ENCODE measurements at places on chromosomes 5 and 9.
A peak's percentile ranks its signal among the peaks of the same experiment; 100 is the strongest.

GRCh38 chr5:83009408-83009807 is 67.8 kb downstream of the TMEM167A start:
- ATAC-seq: no peak

DNA sequence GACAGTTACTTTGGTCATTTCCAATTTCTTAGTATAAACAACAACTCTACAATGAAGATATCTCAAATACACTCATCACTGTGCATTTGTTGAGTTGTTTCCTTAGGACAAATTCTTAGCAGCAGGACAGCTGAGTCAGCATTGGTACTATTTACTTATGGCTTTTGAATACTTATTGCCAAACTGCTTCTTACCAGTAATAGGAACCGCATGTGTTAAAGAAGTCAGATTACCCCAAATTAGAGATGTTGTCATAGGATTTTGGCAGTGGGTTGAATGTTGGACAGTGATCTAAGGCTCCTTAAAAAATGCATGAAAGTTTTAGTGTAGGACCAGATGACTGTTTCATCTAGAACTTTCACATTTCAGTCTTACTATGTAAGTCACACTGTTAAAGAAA is 280.1 kb upstream of the DMRT1 start:
- no peak for ATAC-seq

DNA sequence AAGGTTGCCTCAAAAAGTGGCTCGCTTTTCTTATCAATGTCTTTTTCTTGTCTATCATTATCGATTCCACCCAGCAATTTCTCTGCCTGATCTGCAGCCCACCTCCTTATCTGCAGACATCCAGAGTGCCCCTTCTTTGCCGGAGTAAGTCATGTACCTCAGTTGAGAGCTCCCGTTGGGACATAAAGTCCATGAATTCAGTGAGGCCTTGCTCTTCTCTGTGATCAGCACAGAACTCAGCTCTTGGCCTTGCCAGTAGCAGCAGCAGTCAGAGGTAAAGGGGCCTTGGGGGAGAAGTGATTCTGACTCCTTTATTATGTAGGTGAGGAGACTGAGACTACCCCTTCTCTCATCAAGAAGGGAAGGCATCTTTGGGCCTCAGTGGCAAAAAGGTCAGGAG is 24.9 kb upstream of the DCAF12 start:
- no peak for ATAC-seq

DNA sequence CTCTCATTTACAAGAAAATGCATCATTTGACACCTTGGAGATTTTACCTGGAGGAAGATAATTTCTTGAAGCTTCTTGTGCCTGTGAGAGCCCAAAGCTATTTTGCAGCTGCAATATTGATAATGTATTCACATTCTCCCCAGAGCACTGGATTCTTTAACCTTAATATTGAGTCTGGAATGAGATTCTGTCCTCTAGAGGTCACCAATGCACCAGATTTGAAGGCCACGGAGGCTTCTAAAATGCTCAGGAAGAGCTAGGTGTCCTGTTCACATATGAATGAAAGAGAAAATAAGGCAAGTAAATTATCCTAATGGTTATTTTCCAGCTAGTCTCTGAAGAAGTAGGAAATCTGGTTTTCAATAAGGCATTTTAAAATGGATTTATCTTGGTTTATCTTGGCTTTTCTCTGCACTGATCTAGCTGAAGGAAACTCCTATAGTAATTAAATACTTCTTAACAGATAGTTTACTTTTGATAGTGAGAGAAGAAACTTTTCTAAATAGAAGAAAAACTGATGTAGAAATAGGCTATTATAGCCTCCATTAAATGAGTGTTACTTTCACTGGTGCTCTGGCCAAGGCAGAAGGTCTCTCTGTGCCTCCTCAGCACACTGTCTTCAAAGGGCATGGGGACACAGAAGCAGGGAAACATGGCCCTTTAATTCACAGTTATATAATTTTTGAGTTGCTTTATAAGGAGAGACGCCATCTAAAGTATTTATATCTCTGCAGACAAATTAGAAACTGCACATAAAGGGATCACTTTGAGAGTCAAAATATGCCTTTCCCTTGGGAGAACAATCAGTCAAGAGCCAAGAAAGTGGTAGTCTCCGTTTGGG is 297.0 kb upstream of the ACTBL2 start:
- peak; percentile 54 for ATAC-seq

DNA sequence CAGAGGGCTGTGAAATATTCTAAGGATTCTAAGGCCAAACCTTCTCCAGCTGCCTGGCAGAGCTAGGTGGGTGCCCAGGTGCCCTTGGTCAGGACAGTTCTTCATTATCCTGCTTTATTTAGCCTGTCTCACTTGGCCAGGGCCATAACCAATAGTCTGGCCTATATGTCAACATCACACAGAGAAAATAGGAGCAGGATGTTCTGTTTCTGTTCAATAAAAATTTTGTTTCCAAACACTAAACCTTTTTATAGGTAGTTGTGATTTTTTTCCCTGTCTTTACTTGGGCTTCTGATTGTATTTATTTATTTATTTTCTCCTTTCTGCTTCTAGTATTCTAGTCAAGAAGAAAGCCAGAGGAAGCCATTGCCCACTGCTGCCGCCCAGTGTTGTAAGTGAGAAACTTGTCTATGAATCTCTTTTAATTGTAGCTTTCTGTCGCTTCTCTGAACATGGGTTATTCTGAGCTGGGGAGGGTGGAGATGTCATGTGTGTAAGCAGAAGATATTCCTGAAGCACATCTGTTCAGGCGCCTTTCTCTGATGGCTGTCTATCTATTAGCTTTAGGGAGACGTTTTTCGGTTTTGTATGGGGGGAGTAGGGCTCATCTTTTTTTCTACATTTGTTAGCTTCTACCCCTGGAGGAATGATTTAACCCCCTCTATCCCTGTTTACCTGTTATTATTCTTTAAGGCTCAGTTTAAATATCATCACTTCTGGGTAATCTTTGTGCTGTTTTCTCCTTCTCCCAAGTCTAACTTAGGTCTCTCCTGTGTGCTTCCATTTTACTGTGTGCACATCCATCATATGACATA is 97.1 kb downstream of the UNC13B start:
- ATAC-seq: no peak

- ATAC-seq: no peak
Observed at GRCh38 chr5:175711031-175711430, 53.2 kb downstream of the HRH2 start.

DNA sequence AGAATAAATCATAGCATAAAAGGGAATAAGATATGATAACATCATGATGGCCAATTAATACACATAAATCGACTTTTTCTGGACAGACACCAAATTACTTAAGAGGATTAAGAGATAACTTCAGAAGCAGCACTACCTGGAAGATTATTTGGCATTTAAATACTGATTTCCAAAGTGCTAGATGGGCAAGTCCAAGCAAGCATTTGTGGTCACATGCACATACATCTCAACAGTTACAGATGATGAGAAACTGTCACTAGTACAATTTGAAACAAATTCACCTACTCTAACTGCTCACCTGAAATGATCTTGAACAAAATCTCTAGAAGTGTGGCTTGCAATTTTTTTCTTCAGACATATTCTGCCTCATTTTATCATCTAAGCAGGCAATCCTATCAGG is 26.8 kb upstream of the RASGEF1C start:
- ATAC-seq: no peak

DNA sequence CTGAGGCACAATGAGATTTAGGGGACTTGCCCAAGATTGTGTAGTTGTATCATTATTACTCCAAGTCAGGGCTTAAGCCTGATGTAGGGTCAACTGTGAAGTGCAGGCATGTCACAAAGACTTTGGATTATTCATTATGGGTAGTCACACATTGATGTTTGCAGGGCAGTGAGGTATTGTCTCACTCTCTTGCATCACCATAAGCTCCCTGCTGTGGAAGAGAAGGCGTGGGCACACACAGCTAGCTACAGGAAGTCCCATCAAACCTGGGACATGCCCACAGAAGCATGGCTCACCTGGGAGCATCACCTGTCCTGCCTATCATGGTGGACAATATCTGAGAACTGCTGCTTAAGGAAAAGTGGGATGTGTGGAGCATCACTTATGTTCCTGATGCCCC is 42.1 kb downstream of the TMOD1 start:
- ATAC-seq: no peak

GRCh38 chr5:30100929-30101328 is 1092.6 kb upstream of the CDH6 start:
- ATAC-seq: no peak

DNA sequence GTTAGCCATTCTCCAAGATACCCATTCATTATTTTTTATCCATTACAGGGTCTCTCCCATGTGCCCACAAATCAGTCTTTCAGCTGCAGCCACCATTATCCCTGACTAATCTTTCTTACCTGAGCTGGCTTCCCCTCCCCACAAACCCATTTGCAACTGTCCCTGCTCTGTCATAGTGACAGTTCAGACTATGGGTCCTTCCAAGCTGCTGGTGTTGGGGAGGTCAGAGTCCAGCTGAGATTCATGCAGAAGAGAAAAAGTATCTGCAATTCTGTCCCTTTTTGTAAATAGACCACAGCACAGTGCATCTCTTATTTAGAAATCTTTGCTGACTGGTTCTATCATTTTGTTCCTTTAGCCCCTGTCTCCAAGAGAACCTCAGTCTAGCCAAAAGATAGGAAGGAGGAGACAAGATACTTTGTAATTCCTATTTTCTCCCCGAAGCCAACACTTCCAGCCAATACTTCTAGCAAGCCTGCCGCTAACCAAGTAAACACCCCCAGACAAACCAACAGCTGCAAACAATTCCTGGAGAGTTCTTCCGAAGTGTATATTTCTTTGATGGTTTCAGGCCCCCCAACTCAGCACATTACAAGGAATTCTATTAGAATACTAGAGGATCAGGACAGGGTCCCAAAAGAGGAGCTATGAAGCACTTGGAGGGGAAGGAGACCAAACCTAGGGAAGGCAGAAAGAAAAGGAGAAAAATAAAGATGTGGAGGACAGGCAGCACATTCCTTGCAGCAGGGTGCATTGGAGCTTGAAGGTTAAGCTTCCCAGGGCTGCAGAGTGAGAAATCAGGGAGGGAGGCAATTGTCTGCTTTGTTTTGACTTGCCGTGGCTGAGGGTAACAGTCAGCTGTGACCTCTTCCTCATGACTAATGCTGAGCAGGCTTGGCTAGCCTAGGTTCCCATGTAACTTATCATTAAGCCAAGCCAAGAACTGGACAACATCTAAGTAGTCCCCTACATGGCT is 148.5 kb downstream of the SGCD start:
- ATAC-seq: no peak

GRCh38 chr5:172213126-172213525 is 19.2 kb downstream of the EFCAB9 start:
- no peak for ATAC-seq

- ATAC-seq: peak; percentile 16
Observed at GRCh38 chr5:158434749-158435148, 575.8 kb upstream of the CLINT1 start.

- ATAC-seq: no peak
Observed at GRCh38 chr5:169531631-169532030, 51.9 kb upstream of the SPDL1 start.

- peak; percentile 78 for ATAC-seq
Observed at GRCh38 chr5:178672630-178673029, 45.8 kb upstream of the CLK4 start.

- ATAC-seq: no peak
Observed at GRCh38 chr9:33884856-33885701, 68.1 kb downstream of the UBE2R2 start.

- ATAC-seq: no peak
Observed at GRCh38 chr9:6897207-6897822, 139.5 kb downstream of the KDM4C start.

- no peak for ATAC-seq
Observed at GRCh38 chr9:115845648-115846312, 307.8 kb upstream of the PAPPA start.

GRCh38 chr5:175542232-175542965 is 64.0 kb downstream of the SFXN1 start:
- ATAC-seq: peak; percentile 38

- ATAC-seq: no peak
Observed at GRCh38 chr9:124146031-124146561, 111.7 kb upstream of the NEK6 start.

- no peak for ATAC-seq
Observed at GRCh38 chr9:13410566-13411031, 131.1 kb upstream of the MPDZ start.

DNA sequence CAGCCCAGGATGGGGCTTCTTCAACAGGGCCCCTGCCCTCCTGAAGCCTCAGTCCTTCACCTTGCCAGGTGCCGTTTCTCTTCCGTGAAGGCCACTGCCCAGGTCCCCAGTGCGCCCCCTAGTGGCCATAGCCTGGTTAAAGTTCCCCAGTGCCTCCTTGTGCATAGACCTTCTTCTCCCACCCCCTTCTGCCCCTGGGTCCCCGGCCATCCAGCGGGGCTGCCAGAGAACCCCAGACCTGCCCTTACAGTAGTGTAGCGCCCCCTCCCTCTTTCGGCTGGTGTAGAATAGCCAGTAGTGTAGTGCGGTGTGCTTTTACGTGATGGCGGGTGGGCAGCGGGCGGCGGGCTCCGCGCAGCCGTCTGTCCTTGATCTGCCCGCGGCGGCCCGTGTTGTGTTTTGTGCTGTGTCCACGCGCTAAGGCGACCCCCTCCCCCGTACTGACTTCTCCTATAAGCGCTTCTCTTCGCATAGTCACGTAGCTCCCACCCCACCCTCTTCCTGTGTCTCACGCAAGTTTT is 23.6 kb downstream of the PCDHGC5 start:
- no peak for ATAC-seq

DNA sequence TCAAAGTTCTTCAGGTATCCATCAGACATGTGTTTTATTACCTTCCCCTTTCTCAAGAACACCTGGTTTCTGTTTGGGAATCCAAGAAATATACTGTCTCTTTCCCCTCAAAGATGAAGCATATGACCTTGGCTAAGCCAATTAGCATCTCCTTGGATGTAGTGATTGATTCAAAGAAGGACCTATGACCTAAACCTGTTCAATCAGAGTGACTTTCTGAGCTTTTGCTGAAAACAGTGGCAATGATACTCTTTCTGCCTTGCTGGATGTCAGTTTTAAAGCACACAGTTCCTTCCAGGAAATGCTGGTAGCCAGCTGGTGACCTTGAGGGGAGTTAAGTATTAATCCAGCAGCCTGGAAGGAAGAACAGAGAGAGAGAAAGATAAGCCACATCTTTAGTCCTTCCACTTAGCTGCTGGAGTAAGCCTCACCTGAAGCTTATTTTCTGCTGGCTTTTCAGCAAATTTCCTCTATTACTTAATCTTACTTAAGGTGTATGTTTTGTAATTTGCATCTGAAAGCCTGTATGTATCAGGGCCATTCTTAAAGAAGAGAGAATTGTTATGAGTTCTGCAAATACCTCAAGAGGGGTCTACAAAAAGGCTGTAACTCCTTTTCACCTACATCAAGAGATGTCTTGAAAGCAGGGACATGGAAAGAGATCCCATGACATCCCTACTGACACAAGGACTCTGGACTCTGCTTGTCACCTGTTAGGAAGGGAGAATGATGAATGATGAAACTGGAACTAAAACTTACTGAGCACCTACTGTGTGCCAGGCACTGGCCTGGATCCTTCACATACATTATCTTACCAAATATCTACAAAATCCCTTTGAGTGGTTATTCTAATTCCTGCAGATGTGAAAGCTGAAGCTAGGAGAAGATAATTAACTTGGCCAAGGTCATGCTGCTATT is 35.2 kb upstream of the PIK3R1 start:
- no peak for ATAC-seq

DNA sequence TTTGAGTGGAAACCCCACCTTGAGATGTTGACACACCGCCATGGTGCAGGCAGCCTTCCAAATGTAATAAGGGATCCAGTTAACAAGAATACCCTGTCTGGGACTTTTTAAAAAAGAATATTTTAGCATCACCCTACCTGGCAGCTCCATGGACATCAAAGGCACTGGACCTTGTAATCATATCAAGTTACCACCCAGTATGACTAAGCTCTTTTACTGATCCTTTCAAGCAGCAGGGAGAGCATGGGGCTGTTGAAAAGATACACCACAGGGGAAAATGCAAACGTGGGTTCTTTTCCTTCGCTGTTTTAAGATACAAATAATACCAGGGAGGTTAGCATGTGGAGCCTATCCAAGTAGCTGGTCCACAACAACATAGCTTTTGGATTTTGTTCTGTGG is 211.2 kb downstream of the SAXO1 start:
- no peak for ATAC-seq

Measured in stimulated activated memory B cell treated with anti-CD40 and anti-IgM and Interleukin-4, amounts not matched to agents 10 μg/mL and 1 μg/mL and 100 μg/mL, for 72 hours (primary cell).